ENCODE measurements at places on chromosomes 3 and 15.

- DNase-seq = peak; percentile 62
Observed at GRCh38 chr15:39756806-39757522, 25.7 kb downstream of the FSIP1 start.

DNA sequence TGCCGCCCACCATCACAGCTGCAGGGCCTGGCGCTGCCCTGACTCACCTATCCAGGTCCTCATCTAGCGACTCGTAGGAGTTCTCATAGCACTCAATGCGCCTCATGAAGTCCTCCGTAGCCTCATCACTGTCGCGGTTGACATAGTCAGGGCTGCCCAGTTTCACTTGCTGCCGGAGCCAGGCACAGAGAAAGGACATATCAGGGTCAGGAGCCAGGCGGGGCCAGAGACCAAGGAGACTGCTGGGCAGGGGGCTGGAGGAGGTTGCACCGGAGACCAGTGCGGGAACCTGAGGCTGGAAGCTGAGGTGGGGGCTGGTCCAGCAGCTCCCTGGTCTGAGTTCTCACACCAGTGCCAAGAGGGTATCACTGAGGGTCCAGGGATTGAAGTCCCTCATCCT, 18.2 kb downstream of the PFKFB4 start:
- DNase-seq = no peak

- no peak for DNase-seq
Observed at GRCh38 chr3:120604784-120605183, 8.6 kb downstream of the NDUFB4 start.

DNA sequence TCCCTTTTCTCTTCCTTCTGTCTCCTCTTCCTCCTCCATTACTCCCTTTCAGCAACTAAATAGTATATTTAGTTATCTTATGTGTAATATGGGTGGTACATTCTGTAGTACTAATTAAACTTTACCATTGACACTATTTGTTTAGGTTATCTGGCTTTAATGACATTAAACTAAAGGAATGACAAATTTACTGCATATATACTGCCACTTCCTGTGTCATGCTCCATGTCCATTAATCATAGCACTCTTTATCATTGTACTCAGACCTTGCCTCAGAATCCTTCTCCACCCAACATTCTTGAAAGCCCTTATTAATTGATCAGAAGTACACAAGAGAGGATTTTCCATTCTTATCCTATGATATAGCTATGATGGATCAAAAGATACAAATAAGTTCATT, 244.2 kb downstream of the NAALADL2 start:
- DNase-seq = no peak

DNA sequence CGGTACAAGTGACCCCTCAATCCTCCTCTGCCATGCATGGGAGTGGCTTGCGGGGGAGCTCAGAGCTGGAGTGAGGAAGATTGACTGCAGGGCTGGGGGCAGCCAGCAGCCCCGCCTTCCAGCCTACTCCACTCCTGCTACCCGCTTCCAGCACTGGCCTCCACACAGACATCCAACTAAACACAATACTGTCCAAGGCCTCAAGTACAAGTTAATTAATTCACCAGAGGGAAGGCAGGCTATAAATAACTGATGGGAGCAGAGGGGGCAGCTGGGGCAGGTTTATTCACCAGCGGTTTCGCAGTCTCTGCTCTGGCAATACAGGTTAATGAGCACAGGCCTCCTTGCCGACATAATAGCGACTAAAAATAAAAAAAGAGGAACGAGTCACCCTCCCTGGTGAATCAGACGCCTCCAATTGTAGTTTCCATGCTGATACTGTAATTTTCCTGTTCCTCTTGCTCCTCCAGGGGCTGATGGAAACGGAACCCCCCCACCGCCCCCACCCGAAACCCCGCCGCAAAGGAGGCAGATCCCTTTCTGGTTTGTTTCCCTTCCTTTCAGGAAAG, 166.4 kb upstream of the TLE3 start:
- DNase-seq = peak; percentile 48

DNA sequence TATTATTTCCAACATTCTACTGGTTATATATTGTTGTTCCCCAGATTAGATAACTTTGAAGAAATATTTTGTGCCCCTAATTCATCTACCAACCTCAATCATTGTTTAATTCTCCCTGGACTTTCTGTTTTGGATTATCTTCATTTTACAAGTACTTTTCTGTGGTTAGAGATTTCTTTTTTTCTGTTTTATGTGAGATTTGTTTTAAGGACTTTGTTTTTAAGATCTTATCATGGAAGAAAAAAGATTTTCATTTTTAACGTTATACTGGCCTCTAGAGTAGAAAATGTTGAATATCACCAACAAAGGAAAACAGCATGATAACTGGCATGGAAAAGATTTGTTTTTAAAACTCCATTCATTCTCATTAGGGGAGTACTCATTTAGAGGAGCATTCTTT, 210.9 kb upstream of the KCNMB2 start:
- DNase-seq = no peak

DNA sequence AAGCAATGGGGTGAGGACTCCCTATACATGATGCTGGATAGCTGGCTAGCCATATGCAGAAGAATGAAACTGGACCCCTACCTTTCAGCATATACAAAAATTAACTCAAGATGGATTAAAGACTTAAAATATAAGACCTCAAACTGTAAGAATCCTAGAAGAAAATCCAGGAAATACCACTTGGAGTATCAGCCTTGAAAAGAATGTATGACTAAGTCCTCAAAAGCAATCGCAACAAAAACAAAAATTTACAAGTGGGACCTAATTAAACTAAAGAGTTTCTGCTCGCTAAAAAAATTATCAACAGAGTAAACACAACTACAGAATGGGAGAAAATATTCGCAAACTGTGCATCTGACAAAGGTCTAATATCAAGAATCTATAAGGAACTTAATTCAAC, 94.3 kb downstream of the XRN1 start:
- no peak for DNase-seq

DNA sequence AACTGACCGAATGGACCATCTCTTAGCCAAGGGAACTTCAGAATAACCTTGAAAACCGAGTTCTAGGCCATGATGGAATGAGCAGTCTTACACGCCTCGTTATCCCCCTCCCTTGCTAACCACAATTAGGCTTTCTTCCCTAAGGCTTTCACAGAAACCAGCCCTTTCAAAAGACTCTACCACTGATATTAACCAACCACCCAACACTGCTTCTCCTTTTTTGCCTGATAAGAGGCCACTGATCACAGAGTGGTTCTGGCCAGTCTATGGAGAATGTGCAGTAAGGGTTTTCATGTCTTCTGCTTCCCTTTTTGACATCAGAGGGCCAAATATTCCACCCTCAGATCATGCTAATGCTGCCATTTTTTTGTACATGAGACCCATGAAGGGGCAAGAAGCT, 59.3 kb downstream of the MCF2L2 start:
- no peak for DNase-seq

GRCh38 chr15:38614621-38615020, 50.0 kb upstream of the RASGRP1 start:
- DNase-seq = no peak

DNA sequence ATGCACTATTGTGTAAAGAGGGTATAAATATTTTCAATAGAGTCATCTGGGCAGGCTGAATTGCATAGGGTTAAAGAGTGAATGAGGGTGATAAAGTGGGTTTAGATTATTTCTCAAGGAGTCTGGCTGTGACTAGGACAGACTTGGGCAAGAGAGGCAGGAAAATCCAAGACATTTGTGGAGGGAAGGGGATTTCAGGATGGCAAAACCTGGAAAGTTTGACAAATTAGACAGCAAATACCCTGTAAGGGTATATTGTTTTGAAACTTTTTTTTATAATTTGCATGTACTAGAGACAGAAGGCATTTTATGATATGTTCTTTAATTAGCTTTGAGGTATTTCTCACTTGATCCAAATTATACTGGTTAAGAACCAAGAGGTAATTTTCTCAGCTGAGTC, 17.1 kb downstream of the HGD start:
- DNase-seq = no peak

DNA sequence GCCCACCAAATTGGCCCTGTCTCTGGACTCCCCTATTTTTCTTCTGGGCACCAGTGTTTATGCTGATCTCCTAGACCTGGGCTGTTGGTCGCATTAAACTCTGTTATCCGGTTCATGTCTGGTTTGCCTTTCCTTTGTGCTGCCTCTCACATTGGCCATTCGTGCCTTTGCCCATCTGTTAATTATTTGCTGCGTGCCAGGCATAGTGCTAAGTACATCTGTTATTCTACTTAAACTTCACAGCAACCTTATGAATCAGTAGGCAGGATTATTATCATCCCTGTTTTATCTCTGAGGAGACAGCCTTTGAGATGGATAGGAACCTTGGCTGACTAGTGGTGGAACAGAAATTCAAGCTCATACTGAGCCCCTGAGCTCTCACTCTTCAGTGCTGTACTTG, 76.0 kb downstream of the THSD4 start:
- DNase-seq = no peak

GRCh38 chr3:52483081-52483480, 12.1 kb upstream of the STAB1 start:
- no peak for DNase-seq

- DNase-seq = no peak
Observed at GRCh38 chr3:137163241-137163871, 205.6 kb downstream of the IL20RB start.

DNA sequence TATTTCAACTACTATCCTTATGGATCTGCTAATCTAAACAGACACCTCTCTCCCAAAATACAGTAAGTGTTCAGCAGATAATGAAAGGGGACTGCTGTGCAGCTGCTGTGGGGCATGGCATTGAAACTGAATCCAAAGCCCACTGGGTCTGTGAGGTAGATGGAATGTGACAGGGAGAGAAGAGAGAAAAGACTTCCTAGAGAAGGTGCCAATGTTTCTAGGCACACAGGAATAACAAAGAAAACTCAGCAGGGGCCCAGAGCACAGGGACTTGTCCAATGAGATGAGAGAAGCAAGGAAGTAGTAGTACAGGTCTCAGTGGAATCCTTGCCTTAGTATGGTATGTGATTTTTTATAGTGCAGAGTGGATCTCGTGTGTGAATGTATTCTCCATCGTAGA, 457.8 kb downstream of the IL5RA start:
- DNase-seq = no peak

DNA sequence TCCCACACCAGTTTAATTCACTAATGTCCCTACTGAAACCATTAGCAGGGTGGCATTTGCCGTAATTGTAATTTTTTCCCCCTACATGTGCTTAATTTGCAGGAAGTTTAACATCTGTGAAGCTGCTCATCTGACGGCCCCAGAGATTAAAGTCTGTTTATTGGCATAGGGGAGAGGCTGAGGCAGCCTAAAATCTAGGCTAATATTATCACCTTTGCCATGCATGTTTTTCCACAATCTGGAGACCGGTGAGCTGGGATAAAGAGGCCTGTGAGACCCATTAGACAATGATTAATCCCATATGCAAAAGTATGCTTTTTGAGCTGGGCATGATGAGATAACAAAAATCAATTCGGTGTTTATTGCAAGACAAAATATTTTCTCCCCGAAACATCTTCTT, 561.2 kb upstream of the ALCAM start:
- DNase-seq = no peak

- DNase-seq = no peak
Observed at GRCh38 chr3:170523248-170523647, 62.6 kb downstream of the SLC7A14 start.

DNA sequence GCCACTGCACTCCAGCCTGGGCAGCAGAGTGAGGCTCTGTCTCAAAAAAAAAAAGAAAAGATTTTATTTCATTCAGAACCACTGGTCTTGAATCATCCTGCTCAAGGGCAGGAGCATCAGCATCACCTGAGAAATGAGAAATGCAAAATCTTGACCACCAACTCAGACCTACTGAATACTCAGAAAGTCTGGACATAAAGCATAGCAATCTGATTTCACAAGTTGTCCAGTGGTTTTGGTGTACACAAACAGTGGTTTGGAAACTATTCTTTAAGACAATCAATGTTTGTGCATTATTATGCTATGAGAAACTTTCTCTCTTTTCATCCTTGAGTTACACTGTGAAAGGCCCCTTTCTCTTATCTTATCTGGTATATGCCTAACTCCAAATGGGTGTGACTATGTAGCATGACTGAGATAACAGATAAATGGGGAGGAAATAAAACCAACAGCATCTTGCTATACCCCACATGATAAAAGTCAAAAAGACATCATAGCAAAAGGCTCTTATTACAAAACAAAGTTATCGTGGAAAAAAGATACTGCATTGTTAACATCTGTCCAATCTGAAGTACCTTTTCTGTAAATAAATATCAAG, 174.2 kb upstream of the STT3B start:
- no peak for DNase-seq

- DNase-seq = no peak
Observed at GRCh38 chr3:57015912-57016311, 44.6 kb upstream of the SPATA12 start.

DNA sequence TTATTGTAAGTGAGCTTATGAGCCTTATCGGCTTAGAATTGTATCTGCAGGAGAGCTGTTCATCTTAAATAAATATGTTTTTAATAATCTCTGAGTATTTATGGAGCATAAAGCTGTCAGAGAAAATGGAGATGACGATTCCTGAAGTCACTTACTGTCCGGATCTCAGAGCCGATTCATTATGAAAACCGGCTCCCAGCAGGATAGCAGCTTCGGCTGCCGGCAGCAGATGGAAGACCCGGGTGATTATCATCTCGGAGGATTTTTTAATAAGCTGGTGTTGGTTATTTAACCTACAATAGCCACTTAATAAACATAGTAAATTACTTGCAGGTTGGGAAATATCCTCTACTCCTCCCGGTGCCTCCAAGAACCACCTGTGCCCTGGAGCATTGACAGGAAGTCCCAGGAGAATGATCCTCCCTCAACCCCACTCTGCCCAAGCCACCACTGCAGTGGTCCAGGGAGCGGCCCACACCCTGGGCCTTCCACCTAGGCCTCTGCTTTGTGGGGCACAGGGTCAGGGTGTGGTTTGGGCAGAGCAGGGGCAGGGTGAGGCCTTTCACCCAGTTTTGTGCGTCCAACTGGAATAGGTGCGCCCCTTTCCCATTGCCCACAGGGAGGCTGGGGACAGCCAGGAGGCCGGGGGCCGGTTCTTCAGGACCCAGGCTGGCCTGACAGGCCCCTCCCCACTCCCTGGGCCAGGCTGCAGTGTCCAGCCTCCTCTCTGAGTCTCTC, 42.2 kb upstream of the PRR23E start:
- no peak for DNase-seq

DNA sequence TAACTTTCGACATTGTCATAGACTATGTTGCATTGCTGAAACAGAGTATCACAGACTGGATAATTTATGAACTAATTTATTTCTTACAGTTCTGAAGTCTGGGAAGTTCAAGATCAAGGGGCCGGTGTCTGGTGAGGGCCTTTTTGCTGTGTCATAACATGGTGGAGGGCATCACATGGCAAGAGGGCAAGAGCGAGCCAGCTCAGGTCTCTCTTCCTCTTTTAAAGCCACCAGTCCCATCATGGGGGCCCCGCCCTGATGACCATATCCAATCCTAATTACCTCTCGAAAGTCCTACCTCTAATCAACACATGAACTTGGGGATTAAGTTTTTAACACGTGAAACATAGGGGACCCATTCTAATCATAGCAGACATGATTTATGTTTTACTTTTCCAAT, 33.5 kb upstream of the DCUN1D1 start:
- no peak for DNase-seq

GRCh38 chr15:48541341-48542278, 103.9 kb downstream of the FBN1 start:
- DNase-seq = no peak

- DNase-seq = no peak
Observed at GRCh38 chr3:143753006-143753405, 95.3 kb downstream of the SLC9A9 start.

GRCh38 chr3:110485389-110485788, 586.2 kb upstream of the NECTIN3 start:
- no peak for DNase-seq

- DNase-seq = no peak
Observed at GRCh38 chr3:29511701-29512100, 230.8 kb downstream of the RBMS3 start.
